Left renal pelvis (tissue), 4 donors: ENCODE measurements at places on chromosomes 5 and 9. TPM values are rescaled to one million over a fixed set of nuclear protein-coding genes. Genes with fewer than 3 reads are reported as not detected.

CER1 gene
- 0.44 TPM for polyA plus RNA-seq

DNA sequence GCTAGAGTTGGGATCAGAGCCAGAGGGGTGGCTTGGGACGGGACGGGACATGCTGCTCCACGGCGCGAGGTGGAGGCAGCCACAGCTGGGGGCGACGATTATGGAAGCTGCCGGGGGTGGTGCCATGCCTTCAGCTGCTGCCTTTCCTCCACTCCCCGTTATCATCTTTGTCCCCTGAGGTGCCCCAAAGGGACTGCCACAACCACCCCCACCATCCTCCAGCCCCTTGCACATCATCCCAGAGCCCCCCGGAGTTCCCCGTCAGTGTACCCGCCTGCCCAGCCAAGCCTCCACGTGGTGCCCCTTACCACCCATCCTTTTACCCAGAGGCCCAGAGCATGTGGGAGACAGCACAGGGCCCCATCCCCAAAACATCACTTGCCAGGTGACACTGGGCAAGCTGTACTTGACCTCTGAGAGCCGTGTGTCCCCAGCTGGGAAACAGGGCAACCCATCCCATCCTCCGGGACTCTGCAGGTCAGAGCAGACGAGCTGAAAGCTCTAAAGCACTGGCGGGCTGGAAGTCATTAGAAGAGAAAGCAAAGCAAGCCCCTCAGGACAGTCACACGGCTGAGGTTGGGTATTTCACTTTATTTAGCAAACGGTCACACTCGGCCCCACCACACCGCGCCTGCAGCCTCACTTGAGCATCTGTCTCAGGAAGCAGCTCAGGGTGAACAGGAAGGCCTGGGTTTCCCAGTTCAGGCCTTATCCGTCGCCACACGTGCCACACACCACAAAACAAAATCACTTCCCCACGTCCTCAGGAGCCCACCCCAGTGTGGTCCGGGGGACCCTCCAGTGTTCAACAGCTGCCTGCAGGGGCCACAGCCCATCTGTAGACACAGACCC is 19.5 kb upstream of the MXD3 start:
- DNase-seq: no peak

DNA sequence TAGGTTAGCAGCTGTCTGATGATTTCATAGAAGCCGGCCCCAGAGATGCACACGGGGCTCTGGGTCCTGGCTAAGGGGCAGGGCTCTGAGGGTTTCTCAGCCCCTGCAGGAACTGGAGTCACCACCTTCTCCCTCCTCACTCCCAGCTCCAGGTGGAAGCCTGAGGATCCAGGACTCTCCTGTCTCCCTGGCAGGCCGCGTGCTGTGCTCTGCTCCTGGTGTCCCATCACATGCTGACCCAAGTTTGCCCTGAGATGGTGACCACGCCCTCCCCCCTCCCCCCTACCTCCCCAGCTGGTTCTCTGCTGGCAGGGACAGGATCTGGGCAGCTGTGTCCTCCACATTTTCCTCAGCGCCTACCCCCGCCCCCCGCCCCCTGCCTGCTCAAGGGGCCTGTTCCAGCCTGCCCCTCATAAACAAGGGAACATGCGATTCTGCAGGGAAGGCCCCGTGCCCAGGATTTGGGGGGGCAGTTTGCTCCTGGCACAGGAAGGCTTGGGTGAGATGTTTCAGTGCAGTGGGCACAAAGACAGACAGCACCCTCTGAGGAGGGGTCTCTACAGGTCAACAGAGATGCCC is 87.4 kb downstream of the PSD2 start:
- no peak for DNase-seq

- DNase-seq: peak; percentile 40
Measured at GRCh38 chr9:123081824-123082223, 48.4 kb downstream of the GPR21 start.

- DNase-seq: no peak
Measured at GRCh38 chr5:78495800-78496199, 135.4 kb downstream of the SCAMP1 start.

DNA sequence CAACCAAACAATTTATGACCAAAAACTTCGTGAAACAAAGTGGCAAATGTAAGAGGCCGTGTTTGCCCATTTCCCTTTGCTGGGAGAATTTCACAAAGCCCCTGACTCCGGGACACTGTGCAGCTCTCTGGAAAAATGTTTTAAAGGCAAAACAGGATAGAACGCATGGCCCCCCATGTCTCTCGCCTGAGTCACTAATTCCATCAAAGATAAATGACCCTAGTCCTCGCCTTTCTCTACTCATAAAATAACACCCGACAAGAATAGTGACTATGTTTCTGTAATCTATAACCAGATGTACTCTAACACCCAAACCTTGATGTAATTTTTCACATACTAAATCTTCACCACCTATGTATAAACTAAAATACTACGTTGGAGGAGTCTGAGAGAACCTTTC is 55.7 kb upstream of the SAP30L start:
- DNase-seq: no peak

TMEM171 gene
- 5.0 TPM for polyA plus RNA-seq

DNA sequence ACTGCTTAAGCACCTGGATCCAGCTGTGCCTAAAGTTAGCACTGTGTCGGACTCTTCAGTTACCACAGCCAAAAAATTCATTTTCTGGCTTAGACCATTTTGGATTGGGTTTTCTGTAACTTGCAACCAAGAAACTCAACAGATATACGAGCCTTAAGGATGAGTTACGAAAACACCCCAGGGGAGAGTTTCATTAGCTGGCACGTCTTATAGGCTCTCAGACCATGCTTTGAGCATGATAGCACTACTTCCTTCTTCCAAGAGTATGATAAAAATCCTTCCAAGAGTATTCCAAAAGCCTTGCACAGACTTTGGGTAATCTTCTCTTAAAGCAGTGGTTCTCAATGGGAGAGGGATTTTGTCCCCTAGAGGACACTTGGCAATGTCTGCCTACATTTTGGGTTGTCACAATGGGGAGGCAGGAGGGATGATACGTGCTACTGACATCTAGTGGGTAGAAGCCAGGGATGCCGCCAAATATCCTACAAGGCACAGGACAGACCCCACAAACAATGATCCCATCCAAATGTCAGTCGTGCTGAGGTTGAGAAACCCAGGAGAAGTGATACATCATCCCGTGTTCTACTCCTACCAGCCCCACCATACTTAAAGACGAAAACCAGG is 64.8 kb downstream of the SMIM23 start:
- DNase-seq: no peak

DNA sequence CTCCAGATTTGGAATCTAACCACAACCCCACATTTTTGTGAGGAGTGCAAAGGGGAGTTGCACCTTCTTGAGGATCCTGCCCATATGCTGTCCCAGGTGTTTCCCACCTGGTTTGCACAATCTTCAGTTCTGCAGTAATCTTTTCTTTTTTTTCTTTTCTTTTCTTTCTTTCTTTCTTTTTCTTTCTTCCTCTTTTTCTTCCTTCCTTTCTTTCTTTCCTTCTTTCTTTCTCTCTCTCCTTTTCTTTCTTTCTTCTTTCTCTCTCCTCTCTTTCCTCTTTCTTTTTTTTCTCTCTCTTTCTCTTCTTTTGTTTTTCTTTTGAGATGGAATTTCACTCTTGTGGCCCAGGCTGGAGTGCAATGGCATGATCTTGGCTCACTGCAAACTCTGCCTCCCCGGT is 90.0 kb upstream of the FANCC start:
- DNase-seq: no peak

DNA sequence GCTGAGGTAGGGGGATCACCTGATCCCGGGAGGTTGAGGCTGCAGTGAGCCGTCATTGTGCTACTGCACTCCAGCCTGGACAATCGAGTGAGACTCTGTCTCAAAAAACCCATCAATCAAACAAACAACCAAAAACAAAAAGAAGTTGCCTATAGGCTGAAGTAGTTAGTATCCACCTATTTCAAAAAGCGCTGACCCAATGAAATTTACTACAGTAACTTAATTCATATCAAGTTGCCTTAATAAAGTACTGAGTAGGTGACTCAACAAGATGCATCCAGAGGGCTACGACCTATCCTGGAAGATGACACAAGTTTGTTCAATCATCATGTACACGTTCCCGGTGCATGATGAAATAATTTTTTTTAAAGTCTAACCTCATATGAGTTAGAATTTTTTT is 648.6 kb upstream of the DMAC1 start:
- DNase-seq: no peak

DNA sequence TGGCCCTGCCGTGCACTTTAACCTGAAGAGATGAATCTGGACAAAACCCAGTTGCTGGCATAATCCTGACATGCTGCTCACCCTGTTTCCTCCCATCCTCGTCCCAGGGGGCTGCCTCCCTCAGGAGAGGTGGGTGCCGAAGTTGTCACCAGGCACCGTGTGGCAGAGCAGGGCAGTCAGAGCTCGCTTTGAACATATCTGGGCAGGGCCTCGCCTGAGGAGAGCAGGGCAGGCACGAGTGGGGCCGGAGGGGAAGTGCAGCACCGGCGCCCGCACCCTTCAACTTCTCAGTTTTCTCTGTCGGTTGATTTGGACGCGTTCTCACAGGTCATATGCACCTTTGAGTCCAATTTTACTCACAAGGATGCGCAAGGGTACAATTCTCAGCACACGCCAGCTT is 141.1 kb upstream of the PHYKPL start:
- DNase-seq: no peak

DNA sequence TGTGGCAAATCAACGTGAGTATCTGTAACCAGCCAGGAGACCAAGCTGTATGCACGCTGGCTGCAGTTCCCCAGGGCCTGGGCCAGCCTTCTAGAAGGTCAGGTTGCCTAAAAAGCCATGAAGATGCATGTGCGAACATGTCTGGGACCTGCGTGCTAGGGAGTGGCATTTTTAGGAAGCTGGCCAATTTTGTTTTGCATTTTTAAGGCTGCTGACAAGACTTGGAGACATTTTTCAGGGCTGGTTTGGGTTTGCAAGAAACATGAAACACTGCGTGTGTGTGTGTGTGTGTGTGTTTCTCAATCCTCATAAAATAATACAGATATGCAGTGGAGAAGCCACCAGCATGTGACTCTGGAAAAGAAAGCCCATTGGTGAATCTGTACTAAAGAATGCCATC is 5.1 kb downstream of the TGFBI start:
- no peak for DNase-seq

DNA sequence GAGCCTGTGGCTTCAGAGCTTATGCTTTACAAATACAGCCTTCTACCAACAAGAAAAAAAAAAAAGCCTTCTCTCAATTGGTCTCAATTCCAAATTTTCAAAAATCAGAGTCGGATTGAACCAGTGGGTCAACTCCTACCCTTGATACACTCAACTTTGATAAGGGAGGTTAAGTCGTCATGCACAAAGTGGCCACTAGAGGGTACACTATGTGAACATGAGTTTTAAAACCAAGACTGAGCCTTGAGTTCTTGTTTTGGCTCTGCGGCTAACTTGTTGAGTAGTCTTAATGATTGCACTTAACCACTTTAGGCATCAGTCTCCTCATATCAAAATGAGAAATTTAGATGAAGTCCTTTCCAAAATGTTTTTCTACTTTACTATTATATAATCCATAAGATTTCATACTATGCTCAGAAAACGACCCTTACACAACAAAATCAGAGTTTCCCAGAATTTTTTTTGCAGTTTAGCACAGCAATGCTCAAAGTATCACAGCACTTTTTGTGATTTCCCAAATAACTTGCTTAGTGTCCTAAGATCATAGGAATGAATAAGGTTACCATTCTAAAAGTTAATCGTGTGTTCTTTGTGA is 92.9 kb upstream of the MTAP start:
- no peak for DNase-seq

ASTN2 gene
- polyA plus RNA-seq: 17.4 TPM

DNA sequence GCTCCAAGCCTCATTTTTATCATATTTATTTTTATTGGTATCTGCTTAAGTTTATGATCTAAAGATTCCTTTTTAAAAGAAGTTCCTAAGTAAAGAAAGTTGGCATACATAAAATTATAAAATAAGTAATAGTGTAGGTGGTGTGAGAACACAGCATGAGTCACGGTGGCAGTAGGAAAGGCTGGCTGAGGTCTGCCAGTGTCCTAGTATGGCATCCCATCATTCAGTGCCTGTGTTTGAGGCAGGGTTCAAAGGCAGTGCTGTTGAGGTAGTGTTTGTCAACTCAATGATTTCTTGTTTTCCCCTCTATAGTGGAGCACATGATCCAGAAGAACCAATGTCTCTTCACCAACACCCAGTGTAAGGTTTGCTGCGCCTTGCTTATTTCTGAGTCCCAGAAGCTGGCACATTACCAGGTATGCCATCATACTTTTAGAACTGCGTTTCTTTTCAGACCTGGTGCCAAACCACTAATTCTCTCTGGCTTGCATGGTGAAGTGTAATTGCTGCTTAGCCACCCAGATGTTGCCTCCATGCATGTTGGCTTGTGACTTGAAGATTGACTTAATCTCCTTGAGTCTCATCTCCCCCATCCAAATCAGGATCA is 18.4 kb downstream of the ZNF346 start:
- DNase-seq: no peak

TLX3 gene
- not detected for polyA plus RNA-seq

CFAP90 gene
- 4.8 TPM for polyA plus RNA-seq

DNA sequence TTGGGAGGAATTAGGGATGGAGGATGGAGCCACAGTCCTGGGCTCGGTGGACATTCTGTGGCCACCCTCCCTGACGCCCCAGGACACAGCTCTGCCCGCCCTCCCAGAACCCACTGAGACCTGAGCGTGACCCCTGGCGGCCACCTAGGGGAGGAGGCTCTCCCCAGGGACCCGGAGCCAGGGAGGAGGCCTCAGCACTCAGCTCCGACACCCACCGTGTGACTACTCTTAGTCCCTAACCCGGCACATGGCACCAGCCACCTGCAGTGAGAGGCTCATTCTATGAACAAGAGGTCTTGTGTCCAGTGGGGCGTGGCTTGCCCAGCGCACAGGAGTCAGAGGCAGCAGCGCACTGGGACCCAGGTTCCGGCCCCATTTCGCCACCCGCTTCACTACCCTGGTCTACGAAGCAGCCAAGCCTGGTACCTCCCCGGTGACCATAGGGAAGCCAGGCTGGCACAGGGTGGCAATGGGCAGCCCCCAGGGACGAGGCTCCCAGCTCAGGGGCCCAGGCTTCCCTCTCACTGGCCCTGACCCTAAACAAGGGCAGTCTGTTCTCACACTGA is 10.2 kb downstream of the SARDH start:
- DNase-seq: no peak

GRCh38 chr5:135179308-135179980 is 145.4 kb upstream of the PITX1 start:
- no peak for DNase-seq

- no peak for DNase-seq
Measured at GRCh38 chr5:82656341-82656761, 378.2 kb upstream of the RPS23 start.

DNA sequence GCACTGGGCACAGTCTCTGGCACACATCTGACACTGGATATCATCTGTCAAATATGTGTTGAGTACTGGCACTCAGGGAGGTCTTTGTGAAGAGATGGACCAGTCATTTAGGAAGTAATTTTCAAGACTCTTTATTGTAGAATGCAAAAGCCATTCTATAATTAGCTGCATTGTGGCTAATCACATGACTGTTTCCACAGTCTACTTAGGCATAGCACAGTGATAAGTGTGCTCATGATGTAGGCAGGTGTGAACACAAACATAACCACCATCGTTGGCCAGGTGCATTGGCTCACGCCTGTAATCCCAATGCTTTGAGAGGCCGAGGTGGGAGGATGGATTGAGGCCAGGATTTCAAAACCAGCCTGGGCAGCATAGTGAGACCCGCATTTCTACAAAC is 62.2 kb downstream of the CFAP77 start:
- DNase-seq: no peak

GRCh38 chr9:110320651-110321445 is 16.8 kb downstream of the TXNDC8 start:
- DNase-seq: no peak

GRCh38 chr9:89961616-89962341 is 357.0 kb downstream of the GADD45G start:
- no peak for DNase-seq

OR1Q1 gene
- not detected for polyA plus RNA-seq
